ENCODE measurements at places on chromosomes 6 and 20.

DNA sequence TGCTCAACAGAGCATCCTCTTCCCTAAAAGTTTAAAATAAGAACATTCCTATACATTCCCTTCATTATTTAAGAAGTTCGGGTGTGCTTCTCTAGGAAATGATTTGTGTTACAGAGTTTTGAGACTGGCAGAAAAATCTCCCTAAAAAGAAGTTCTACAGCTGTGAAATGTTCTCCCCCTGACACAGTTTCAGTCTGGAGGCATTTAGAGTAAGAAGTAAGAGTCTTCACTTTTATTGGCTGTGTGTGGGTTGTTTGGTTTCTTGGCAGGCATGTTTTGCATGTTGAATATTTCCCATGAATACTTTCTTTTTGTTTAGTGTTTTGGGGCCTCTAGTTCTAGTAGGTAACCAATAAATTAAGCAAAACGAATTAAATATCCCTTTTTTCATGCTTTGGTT is 195.9 kb downstream of the TENT5A start:
- DNase-seq = no peak

GRCh38 chr6:75272145-75272840 is 12.3 kb downstream of the TMEM30A start:
- no peak for DNase-seq

GRCh38 chr6:119594907-119595306 is 245.3 kb upstream of the MAN1A1 start:
- DNase-seq = no peak

- no peak for DNase-seq
These were observed at the start of gene RIPPLY2 for GRCh38 chr6:83853178-83854000. RIPPLY2 (plus strand) TSS chr6:83853360; CDS start chr6:83853417, 57 bp downstream.

- DNase-seq = peak; percentile 24
These were observed 224.3 kb downstream of the UBE3D start for GRCh38 chr6:82841309-82841708.

- DNase-seq = no peak
These were observed 113.4 kb downstream of the PSMB1 start for GRCh38 chr6:170439366-170440361.

DNA sequence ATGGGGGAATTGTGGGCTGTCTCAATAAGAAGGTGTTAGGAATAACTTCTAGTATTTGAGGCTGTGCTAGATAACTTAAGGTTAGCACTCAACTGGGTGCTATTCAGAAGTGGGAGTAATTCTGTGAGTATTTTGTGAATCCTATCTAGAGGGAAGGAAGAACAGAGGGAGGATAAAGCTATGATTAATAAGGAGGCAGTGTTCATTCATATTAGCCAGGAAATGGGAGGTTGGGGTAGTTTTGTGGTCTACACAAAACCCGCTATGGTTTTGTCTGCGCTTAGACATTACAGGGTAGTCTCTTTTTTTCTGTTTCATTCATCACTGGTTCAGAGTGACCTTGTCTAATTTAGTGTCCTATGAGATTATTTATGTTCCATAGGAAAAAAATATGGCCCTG is 341.0 kb downstream of the ARHGAP18 start:
- no peak for DNase-seq

DNA sequence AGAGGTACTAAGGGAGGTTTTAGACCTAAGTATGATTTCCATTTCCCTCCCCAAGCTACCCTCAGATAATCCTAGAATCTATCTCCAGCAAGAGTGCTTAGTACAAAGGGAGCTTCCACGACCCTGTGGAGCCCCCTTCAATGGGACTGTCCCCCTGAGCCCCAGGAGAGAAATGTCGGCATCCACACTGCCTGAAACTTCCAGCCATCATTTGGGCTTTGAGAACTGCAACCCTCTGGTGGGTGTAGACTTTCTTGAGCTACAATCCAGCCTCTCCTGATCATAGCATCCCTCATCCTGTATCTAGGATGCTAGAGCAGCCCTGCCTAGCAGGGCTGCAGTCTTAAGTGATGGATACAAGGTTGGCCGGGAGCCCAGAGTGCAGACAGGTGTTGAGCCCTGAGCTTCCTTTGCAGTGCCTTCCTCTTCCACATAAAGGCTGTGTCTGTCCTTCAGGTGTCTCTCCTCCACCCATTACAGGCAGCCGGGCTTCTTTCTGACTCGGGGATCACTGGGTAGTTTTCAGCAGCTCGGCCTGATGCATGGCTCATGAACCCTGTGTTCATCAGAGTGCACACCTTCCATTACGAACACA is 424.5 kb downstream of the PREX1 start:
- no peak for DNase-seq

DNA sequence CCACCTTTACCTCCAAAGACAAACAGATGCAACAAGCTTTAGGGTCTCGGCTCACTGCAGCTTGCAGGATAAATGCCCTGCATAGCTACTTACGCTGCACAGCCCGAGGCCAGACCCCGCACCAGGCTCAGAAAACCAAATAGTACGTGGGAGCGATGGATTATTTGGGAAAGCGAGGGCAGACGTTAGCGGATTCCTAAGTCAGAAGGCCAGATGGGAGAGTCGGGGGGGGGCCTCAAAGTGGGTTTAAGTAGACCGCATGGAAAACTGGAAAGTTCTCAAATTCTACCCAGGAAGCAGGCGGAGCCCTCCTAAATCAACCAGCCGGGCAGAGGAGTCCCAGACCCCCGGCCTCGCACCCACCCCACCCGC is 382 bp downstream of the SFT2D1 start:
- no peak for DNase-seq

GRCh38 chr6:80449726-80450125 is 343.3 kb downstream of the BCKDHB start:
- DNase-seq = no peak

DNA sequence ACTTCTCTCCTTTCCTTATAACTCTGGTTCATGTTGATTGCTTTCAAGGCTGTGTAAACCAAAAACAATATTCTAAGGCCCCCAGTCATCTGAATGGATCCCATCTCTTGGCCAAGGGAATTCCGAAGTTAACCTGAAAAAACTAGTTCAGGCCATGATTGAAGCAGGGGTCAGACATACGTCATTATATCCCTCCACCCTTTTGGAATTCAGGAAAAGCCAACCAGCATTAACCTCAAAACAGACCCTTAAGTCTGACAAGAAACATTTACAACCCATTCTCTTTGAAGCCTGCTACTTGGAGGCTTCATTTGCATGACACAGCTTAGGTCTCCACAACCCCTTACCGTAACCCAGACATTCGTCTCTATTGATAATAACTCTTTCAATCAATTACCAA is 39.7 kb downstream of the SLC26A8 start:
- DNase-seq = no peak

- DNase-seq = no peak
These were observed 28.1 kb upstream of the QKI start for GRCh38 chr6:163386329-163386908.

DNA sequence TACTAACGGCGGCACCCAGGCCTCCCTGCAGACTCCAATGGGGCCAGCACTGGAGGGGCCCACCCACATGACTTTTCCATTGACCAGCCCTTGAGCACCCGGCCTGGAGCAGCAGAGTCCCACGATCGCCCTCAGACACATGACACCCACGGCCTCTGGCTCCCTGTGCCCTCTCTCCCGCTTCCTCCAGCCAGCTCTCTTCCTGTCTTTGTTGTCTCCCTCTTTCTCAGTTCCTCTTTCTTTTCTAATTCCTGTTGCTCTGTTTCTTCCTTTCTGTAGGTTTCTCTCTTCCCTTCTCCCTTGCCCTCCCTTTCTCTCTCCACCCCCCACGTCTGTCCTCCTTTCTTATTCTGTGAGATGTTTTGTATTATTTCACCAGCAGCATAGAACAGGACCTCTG is 26.1 kb upstream of the FANCE start:
- no peak for DNase-seq

DNA sequence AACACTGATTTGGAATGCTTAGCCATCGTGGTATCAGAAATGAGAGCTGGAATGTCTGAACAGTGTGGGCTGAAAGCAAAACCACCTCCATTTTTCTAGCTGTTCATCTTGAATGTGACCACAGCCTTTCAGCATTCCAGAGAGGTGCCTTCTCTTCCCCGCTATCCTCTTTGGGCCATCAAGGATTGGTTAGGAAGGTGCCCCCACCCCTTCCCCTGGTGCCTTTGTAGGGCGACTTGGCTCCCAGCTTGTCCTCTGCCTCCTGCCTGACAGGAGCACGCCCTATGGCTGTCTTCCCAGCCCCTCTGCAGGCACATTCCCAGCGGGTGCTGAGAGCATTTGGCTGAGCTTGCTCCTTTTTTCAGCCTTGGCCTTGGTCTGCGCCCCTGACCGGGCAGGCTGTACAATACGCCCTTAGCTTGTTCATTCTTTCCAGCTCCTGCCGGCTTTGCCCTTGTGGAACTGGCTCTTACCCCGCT is 97.5 kb downstream of the ARMC2 start:
- no peak for DNase-seq

- DNase-seq = no peak
These were observed 901.3 kb upstream of the CITED2 start for GRCh38 chr6:140275725-140276124.

- no peak for DNase-seq
These were observed 45.2 kb upstream of the BCLAF1 start for GRCh38 chr6:136334853-136335252.

DNA sequence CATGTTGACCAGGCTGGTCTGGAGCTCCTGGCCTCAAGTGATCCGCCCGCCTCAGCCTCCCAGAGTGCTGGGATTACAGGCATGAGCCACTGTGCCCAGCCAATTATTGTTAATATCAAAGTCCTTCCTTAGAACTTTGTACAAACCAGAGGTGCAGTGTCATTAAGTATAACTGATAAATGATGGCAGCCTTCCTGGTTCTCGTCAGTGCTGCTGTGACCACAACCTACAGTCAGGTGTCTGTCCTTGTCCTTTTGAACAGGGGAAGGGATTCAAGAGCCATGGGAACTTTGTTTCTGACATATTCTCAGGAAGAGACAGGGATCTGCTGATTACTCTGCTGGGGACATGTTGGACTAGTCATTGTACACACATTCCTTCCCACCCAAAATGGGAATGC is 103.2 kb upstream of the TIAM2 start:
- no peak for DNase-seq

- DNase-seq = no peak
These were observed 157.3 kb downstream of the DTNBP1 start for GRCh38 chr6:15505463-15505918.

DNA sequence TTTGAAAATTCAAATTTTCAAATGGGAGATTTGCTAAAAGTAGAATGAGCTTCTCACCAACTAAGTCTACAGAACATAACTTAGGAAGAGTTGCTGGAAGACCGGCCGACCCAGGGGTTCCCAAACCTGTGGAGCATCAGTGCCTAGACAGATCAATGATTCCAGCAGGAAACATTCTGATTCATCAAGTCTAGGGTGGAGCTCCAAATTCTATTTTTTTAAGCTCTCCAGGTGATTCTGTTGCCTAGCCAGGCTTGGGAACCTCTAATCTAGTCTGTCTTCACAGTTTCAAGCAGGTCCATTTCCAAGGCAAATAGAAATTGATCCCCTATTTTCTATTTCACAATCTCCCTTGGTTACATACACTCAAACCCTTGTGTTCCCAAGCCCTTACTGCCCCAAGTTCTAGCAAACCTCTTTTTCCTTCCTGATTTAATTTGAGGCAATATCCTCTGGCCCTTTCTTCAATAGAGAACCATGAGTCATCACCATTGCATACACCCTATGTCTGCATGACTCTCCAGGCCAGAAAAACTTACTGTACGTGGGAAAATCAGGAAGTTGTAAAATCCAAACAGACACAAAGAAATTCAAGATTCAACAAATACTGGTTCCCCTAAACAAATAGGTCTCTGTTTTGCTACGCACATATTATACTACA is 8.9 kb downstream of the ATXN1 start:
- DNase-seq = peak; percentile 63

GRCh38 chr6:124436803-124437202 is 525.4 kb upstream of the RNF217 start:
- no peak for DNase-seq

DNA sequence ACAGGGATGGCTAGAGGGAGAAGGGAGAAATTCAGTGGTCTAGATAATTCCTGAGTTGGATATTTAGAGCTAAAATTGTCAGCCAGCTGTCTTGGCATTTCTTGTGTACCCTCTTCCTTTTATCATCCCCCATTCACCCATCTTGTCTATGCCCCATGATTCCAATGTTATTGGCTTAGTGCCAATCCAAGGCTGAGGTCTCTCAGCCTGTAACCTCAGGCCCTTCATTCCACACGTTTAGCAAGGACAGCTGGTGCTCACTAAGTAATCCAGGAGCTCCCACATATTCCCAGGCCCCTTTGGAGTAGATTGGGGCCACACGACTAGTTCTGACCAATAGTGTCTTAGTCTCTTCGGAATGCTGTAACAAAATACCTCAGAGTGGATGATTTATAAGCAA is 112.4 kb upstream of the ATXN1 start:
- no peak for DNase-seq

- DNase-seq = no peak
These were observed 480.0 kb upstream of the JARID2 start for GRCh38 chr6:14765721-14766390.

DNA sequence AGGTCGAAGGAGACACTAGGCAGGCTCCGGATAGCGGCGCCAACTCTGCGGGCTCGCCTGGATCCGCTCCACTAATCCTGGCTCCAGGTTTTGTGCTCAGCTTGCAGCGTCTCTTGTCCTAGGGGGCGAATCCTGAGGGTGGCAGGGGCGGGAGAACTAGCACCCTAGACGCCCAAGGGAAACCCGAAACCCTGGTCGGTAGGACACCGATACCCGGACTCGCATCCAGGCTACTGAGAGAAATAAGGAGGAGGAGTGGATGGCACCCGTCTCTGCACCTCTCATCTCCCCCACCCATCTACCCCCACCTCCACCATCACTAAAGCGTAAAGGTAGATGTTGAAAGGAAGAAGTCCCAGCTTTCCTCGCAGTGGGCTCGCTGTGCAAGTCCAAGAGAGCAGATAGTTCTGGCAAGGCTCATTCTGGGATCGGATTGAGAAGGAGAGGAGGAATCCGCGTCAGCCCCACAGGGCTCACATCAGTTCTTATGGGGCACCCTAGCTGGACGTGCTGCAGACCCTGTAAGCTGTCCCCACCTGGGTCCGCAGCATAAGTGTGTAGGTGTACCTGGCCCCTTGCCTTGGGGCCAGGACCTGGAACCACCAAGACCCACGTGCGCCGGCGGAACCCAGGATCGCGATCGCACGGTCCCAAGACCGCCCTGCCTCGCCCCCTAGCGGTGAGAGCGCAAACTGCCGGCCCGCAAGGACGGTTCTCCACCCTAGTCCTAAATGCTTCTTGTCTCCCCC is 6.9 kb downstream of the SLC32A1 start:
- DNase-seq = no peak

DNA sequence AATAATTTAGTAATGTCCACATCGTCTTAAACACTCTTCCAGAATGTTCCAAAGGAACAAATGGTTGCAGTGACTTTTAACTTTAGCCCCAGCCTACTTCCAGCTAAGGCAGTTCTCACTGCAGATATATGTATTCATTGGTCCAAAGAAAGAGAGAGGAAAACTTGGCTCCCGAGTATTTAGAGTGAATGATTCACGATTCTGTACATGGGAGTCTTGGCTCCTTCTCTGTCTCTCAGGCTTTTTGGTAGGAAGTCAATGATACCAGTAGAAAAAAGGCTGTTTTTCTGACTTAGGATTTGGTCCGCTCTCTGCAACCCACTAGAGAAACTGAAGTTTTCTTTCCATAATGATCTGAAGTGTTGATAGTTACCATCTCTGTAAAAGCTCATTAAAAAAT is 38.6 kb downstream of the E2F3 start:
- DNase-seq = no peak

GRCh38 chr20:20237093-20237959 is 130.6 kb upstream of the INSM1 start:
- DNase-seq = no peak

- no peak for DNase-seq
These were observed 13.2 kb upstream of the SERINC1 start for GRCh38 chr6:122484760-122485159.

GRCh38 chr20:1687053-1687452 is 29.5 kb upstream of the SIRPG start:
- no peak for DNase-seq

All from RCC 7860 (cell line).